ENCODE measurements at places on chromosomes 7 and 10. TPM values are rescaled to one million over a fixed set of nuclear protein-coding genes. Genes with fewer than 3 reads are reported as not detected.

GRCh38 chr7:44769776-44770294, 21.2 kb downstream of the ZMIZ2 start:
- ATAC-seq, result peak; percentile 78

DNA sequence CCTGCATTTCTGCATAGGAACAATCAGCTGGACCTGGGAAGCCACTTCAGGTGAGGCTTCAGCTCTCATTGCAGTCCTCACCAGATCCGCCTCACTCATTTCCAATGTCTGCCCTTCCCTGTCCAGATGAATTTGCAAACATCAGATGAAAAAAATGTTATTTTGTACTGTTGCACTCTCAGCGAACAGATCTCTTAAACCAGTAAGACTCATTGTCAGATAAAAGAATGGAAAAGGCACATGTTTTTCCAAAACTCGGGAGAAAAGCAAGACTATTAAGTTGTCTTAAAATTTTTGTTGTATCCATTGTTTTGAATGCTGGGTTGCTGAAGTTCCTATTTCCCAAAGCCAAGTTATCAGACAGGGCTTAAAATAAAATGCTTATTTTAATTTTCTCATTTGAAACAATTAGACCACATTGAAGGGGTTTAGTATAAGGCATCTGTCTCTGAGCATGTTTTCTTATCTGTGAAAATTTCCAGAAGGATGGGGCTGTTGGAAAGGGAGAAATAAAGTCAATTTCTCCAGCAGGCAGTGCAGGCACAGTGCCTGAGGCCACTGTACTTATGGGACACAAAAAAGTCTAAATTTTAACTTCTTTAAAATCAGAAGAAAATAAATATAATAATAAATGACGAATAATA, 396.8 kb downstream of the KCNMA1 start:
- ATAC-seq, result no peak

Gene TEX36
- total RNA-seq, result not detected

Gene WNT2
- not detected for total RNA-seq

Gene SPDYE8
- not detected for total RNA-seq

Gene PAPOLB
- total RNA-seq, result not detected
